ENCODE measurements at places on chromosomes 3 and 15.

DNA sequence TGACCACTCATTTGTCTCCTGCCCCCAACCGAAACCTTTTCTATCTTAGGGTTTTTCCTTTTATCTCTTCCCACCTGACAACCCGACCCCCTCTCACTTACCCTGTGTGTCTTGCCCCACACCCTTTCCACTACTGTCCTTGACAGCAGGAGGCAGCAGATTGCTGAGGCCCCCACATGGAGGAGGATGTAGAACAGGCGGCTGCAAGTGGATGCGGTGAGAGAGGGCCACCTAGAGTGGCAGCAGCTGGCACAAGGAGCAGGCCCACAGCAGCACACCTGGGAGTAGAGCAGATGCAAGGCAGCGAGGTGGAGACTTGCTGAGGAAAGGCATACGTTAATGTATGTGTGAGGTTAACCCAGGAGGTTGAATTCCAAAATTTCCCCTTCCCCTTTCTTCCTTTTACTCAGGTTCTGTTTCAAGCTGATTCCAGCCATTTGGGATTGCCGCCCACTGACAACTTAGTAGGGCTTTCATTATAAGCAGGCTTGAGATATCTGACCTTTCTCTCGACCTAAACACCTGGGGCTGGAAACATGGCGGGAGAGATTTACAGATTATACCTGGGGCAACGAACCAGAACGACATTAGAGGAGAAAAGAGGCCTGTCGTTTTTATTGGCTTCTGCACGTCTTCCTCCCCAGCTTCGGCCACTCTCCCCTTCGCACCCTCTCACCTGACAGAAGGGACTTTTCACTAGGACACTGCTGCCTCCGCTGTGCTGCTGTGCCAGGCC lies 643 bp downstream of the SERINC4 start:
- no peak for DNase-seq

- DNase-seq: no peak
Measured at GRCh38 chr3:153103406-153103945, 58.5 kb upstream of the RAP2B start.

GRCh38 chr15:54256190-54256589 lies 277.9 kb downstream of the UNC13C start:
- DNase-seq: no peak

DNA sequence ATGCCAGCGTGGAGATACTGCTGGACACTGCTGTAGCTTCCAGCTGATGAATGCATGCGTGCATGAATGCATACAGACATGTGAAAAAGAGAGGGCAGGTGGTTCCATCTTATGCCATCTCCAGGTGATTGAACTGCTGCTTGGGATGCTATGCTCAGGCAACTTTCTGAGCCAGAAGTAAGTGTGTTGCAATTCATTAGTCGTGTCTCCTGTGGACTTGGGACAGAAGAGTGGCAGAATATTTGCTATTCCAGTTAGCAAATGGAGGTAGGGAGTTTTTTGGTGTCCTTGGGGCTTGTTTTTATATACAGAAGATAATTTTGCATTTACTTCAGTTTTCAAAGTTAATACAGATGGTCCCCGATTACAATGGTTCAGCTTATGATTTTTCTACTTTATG lies 33.3 kb downstream of the ANKDD1A start:
- no peak for DNase-seq

DNA sequence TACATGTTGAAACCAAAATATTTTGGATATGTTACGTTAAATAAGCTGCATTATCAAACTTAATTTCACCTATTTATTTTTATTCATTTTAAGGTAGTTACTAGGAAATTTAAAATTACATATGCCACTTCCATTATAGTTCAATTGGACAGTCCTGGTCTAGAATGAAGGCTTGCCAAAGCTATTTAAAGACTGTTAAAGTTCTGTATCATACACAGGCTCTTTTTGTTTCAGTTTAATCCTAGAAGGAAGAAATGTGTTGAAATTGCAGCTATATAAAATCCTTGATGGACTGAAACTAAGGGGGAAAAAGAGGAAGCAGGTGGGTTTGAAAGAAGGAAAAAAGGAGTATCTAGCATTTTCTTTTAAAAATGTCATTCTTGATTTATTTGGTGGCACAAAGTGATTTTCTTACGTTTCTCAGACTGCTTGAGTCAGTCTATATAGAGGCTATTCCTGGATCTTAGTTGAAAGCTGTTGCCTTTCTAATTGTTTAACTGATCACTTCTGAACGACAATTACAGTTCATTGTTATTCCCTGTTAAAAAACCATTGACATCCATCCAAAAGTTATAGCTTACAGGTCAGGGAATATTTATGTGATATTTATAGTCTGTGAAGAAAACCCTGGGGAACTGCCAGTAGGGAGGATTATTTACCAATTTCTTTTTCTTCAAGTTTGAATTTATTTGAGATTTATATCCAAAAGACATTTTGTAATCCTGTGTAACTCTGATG lies 195.0 kb downstream of the RORA start:
- DNase-seq: no peak

DNA sequence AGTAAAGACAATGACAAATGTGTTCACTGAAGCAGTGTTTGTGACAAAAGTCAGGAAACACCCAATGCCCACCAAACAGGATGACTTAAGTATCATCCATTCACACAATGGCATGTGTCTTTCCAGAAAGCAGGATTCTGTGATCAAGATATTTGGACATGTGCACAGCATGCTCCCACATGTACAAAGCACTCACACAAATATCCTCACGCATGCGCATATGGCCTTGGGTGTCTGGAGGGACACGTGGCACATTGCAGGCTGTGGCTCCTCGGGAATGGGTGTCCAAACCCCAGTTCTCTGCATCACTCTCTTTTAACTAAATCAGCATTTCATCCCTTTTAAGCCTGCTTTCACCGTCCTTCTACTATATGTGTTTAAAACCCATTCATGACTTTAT lies 130.5 kb downstream of the KLF13 start:
- DNase-seq: no peak

GRCh38 chr3:116263842-116264545 lies 181.3 kb downstream of the LSAMP start:
- no peak for DNase-seq

GRCh38 chr3:124941771-124942170 lies 7.2 kb upstream of the MUC13 start:
- no peak for DNase-seq

DNA sequence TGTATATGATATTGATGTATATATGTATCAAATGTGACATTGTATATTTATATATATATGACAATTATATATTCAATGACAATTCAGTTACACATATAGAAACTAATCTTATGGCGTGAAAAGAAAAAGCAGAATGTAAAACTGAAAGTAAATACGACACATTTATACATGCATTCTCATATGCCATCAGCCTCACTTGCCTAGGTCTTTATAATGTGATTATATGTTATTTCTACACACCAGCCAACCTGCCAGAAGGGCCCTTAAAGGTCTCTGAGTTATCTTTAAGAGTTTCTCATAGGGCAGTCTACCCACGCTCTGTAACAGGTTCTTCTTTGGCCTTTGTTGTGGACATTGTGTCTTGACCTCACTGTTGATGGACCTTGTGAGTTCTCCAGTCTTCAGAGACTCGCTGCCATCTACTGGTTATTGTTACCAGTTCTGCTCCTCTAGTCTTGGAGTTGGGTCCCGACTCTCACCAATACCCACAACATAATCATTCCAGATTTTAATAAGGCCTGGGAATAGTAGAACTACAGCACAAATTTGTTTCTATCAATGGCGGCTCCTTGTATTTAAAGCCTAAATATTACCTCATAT lies 371.5 kb upstream of the GOLIM4 start:
- no peak for DNase-seq
